Activated CD4-positive, alpha-beta T cell treated with anti-CD3 and anti-CD28 coated beads for 48 hours (primary cell): ENCODE measurements at places on chromosomes 16 and 17.

GRCh38 chr17:16434662-16435061 lies 19.3 kb downstream of the TRPV2 start:
- DNase-seq = no peak

GRCh38 chr17:79874329-79874981 lies 35.2 kb upstream of the CBX4 start:
- DNase-seq = peak; percentile 29

- no peak for DNase-seq
Observed at GRCh38 chr17:38852771-38853291, 690 bp downstream of the RPL23 start.

DNA sequence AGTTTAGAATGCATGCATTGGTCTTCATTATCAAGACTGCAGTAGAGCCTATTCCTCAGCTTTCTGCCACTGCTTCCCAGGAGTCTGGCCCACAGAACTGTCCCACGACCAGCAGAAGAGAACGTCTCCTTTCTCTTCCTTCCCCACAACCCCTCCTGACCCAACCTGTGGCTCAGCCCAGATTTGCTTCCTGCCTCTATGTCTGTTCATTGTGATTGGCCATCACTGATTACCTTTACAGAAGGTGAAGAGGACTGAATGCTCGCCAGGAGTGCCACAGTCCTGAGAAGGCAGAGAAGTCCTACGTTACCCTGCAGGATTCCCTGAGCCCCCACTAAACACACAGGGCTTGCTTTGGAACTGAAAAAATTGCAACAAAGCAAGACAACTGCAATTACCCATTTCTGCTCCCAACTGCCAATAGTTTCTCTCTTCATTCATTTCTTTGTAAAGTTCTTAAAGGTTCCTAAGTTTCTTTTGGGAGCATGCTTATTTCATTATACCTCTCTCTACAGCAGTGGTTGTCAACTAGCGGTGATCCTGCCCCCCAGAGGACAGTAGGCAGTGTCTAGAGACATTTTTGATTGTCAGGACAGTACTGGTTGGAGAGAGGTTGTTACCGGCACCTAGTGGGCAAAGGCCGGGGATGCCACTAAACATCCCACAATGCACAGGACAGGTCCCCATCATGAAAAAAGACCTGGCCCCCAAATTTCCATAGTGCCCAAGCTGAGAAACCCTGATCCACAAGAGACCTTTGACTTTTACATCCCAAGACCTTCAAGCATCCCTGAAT lies 4.5 kb upstream of the NAT9 start:
- DNase-seq = peak; percentile 35

GRCh38 chr17:43839670-43840108 lies 6.7 kb upstream of the MPP3 start:
- DNase-seq = no peak

GRCh38 chr17:35630530-35631148 lies 43.5 kb downstream of the AP2B1 start:
- DNase-seq = no peak
